Psoas muscle (tissue), 8 donors: ENCODE measurements at places on chromosomes 2 and 18. TPM values are rescaled to one million over a fixed set of nuclear protein-coding genes. Genes with fewer than 3 reads are reported as not detected.
A peak's percentile ranks its signal among the peaks of the same experiment; 100 is the strongest.

GRCh38 chr2:74834792-74835755 lies 1.1 kb downstream of the HK2 start:
- peak; percentile 67 for DNase-seq

- no peak for DNase-seq
Observed at GRCh38 chr18:76911440-76911839, 89.1 kb downstream of the ZNF236 start.

NEU4 gene
- polyA plus RNA-seq = 0.73 TPM

DNA sequence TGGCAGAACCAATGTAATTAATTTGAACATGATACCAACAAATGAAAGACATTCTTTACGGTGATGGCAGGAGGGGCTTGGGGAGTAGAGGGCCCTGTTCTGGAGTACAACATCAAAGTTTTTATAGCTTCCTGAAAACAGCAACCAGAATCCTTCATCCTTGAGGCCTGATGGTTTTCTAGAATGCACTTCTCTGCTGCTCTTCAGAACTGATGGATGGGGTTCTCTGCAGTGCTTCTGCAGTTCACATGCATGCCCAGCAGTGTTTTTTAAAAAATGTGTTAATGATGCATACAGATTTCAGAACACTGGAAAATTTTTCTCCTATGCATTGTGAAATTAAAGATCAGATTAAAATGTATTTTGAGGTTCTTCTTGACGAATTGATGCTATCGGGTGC lies 2.5 kb downstream of the LTBP1 start:
- no peak for DNase-seq

DNA sequence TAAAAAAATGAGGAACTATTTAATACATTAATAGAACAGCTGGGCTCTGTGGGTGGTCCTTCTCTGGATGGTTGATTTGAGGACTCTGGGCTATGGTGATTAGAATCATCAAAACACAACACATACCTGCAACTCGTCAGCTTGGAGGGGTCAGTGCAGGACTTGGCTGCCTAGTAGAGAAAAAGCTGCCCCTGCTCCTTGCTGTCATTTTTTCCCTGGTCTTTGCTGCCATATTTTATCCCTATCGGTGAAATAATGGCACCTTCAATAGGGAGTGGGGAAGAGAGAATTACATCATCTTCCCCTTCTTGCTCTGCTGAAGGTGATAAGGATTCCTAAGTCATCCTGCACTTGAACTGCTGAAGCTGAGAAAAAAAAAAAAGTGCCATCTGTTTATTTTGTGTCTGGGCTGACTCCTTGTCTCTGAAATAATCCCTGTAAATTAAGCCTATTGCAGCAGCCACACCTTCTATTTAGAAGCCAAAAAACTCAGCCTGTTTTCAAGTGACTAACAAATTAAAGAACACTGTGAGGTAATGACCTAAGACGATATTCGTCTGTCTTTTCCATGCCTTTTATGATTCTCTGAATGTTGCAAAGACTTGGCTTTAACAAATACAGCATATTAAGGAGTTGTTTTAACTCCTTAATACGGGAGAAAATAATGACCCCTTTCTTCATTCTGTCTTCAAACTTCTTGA lies 89.3 kb downstream of the ACVR1 start:
- DNase-seq = no peak

TBR1 gene
- polyA plus RNA-seq = 0.01 TPM

CELF4 gene
- 0.17 TPM for polyA plus RNA-seq
